ENCODE measurements at places on chromosomes 16 and 17.

DNA sequence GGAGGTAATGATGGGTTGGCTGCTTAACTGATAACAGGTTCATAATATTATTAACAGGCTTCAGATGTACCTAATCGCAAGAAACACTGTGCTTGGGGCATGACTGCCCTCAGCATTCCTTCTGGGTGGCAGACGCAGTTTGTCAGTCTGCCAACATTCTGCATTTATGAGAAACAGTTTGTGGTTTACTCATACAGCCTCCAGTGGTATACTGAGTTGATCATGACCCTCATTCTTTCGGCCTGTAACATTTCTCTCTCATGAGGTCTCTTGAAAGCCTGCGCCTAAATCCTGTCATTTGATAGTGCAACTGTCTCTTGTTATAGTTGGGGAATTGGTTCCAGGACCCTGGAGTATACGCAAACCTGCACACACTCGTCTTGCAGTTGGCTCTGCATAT is 4.9 kb upstream of the RUSF1 start:
- no peak for DNase-seq

- DNase-seq = no peak
These were observed 81.7 kb upstream of the MSI2 start for GRCh38 chr17:57174591-57174990.

DNA sequence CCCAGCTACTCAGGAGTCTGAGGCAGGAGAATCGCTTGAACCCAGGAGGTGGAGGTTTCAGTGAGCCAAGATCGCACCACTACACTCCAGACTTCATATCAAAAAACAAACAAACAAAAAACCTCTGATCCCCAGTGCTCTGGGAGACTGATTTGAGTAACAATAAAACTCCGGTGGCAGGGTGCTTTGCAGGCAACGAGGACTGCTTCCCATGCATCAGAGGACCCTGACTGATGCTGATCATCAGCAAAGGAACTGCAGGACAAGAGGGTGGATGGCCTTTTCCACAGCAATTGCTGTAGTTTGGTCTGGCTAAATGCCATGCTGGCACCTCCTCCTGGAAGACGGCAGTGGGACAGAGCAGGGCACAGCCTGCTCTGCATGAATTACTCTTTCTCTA is 6.4 kb upstream of the SLC39A11 start:
- no peak for DNase-seq

GRCh38 chr17:59329176-59330052 is 2.0 kb upstream of the YPEL2 start:
- peak; percentile 64 for DNase-seq

DNA sequence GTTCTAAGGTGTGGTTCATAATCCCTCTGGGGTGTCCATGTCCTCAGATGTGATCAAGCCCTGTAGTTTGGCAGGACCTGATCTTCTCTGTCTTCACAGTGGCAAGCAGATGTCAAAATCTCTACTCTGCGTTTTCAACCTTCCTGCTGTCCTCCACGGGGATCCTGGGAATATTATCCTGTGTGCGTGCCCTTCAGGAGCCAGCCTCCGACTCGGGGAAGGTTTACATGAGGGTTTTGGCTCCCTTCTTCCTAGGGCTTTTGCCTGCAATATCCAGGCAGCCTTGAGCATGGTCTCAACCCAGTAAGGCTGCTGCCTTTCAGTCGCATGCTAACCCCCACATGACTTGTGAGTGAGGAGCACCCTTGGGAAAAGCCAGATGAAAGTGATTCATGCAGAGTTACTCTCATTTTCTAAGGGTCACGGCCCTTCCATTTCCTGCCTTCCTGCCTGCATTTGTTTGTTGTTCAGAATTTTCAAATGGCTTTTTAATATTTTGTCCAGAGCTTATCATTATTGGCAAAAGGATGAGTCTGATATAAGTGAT is 202.2 kb upstream of the CHMP6 start:
- DNase-seq = no peak

GRCh38 chr16:85052536-85052935 is 24.9 kb downstream of the KIAA0513 start:
- no peak for DNase-seq

DNA sequence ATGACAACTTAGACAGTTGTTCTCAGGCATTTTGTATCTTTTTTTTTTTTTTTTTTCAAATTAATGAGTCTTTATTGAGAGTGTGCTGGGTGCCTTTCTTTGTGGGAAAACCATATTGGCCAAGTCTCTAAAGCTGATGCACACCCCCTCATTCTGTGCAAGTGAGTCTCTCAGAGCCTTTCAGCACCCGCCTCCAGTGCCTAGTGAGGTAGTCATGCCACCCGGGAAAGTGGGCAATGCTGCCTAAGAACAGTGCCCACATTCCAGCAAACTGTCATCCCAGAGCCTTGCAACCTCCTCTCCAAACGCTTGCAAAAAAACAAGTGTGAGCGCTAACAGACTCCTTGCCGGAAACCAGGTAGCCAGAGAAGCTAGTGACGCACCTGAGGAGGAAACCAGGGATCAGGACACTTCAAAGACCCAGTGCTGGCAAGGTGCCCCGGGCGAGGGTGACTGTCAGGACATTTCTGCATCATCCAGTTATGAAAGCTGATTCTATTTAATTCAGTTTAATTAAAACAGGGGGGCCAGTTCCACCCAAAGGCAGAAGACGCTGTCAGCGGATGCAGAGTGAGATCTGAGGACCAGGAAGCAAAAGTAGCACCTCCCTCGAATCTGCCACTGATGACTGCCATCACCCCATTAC is 34.9 kb downstream of the SMARCE1 start:
- DNase-seq = no peak

DNA sequence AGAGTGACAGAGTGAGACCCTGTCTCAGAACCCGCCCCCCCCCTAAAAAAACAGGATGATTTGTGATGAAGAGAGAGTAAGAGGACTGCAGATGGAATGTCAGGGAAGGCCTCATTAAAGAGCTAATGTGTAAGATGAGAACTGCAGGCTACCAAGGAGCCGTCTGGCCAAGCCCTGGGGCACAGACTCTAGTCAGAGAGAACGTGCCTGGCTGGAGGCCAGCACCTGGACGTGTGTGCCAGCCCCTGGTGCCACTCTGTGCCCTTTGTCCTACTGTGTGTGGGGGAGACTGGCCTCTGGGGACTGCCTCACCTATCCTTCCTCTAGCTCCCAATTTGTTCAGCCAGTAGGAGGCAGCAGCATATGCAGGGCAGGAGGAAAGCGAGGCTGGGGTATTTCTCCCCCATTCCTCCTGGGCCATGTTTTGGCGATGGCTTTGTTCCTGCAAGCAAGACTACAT is 37.1 kb downstream of the KNOP1 start:
- peak; percentile 9 for DNase-seq

- no peak for DNase-seq
These were observed 34.1 kb upstream of the ABCA6 start for GRCh38 chr17:69175625-69176456.

DNA sequence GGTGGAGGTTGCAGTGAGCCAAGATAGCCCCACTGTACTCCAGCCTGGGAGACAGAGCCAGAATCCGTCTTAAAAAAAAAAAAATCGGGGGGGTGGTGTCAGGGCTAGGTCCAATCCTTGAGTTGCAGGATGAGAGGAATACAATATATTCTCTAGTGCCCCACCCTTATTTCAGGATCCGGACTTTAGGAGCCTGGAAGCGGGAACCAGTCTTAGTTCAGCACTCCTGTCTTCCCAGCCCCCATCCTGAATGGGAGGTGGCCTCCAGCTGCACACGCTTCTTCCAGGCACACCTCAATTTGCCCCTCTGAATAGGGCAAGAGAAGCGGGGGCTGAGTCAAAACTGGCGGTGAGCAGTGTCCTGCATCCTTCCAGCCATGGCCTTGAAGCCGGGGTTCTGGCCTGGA is 1.6 kb downstream of the FHOD1 start:
- DNase-seq = no peak

GRCh38 chr17:50865060-50865867 is 890 bp downstream of the TOB1 start:
- peak; percentile 66 for DNase-seq

GRCh38 chr17:10205549-10206185 is 7.3 kb upstream of the GAS7 start:
- DNase-seq = no peak

GRCh38 chr16:53881371-53881770 is 177.4 kb downstream of the FTO start:
- no peak for DNase-seq

- peak; percentile 86 for DNase-seq
These were observed 98.9 kb downstream of the AATF start for GRCh38 chr17:37047631-37048104.

DNA sequence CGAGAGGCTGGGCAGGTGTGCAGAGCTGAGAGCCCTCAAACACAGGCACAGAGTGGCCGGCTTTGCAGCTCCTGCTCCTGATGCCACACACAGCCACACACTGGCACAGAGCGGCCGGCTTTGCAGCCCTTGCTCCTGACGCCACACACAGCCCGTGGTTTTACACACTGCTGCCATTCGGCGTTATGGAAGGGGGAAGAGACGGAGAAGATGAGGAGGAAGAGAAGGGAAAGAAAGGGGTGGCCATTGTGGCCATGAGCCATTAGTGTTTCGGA is 26.8 kb downstream of the WSCD1 start:
- DNase-seq = no peak

- no peak for DNase-seq
These were observed 52.3 kb downstream of the ABCC1 start for GRCh38 chr16:16001596-16002255.
